ENCODE measurements at places on chromosomes 5 and 9.
A peak's percentile ranks its signal among the peaks of the same experiment; 100 is the strongest.

DNA sequence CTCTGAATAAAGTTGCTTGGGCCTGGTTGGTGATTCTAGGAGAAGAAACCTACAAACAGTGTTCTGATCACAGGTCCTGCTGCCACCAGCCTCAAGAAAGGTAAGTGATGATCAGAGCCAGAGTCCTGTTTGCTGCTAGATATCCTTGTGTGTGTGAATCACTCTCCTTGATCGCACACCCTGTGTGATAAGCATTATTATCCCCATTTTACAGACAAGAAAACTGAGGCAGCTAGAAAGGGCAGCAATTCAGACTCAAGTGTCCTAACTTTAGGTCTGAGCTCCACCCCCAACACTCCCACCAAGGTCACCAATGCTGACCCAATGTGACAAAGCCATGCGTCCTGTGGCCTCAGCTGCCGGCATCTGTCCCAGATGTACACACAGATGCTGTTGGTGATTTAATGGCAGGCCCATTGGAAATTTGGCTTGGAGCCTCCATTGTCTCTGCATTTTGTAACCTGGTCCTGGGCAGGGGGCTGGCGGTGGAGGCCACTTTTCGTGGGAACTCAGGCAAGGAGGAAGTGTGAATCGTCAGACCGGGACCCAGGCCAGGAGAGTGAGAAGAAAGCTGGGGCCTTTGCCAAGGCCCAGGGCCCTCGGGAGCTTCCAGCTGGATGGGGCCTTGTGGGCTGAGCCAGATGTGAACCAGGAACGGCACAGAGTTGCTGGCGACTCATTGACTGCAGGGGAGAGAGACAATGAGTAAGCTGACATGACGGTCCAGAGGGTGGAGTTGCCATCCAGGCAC is 29.8 kb upstream of the GGTA1 start:
- DNase-seq, result no peak

DNA sequence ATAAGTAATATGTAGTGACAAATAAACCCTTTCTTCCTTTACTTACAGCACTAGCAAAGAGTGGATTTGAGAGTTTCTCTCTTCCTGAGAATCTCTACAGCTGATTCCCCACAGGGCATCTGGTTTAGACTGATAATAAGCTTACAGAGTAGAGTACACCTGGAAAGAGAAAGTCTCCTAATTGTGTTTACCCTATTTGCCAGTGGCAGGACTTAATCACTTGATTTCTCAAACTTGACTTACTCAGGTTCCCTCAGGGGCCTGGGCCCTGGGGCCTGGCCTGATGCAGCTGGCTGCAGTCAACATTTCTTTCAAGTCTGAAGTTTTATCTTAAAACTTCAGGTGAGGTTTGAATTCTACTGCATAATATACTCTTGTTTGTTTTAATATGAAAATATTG is 38.0 kb upstream of the UBTD2 start:
- DNase-seq, result no peak

GRCh38 chr5:68891718-68892117 is 202.1 kb upstream of the SLC30A5 start:
- DNase-seq, result no peak

DNA sequence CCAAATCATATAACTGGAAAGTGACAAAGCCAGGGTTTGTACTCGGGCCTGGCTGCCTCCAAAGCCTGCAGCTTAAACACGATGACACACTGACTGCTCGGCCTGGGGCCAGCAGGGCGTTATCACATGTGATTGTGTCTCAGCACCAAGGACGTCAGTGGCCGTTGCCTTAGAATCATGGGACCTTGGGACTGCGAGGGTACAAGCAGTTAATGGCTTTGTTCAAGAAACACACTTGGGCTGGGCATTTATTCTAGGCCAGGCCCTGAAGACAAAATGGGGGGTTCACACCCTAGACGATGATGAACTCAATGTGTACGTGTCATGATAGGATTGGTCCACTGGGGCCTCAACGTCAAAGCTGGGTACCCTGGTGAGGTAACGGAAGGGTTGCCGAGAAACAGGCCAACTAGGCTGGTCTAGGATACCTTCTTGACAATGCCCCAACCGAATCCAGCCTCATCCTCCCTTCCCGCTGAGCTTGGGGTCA is 13.0 kb downstream of the SH3PXD2B start:
- no peak for DNase-seq

GRCh38 chr5:136076881-136077445 is 48.2 kb downstream of the TGFBI start:
- DNase-seq, result no peak

GRCh38 chr9:81669041-81669651 is 20.2 kb downstream of the TLE1 start:
- no peak for DNase-seq

DNA sequence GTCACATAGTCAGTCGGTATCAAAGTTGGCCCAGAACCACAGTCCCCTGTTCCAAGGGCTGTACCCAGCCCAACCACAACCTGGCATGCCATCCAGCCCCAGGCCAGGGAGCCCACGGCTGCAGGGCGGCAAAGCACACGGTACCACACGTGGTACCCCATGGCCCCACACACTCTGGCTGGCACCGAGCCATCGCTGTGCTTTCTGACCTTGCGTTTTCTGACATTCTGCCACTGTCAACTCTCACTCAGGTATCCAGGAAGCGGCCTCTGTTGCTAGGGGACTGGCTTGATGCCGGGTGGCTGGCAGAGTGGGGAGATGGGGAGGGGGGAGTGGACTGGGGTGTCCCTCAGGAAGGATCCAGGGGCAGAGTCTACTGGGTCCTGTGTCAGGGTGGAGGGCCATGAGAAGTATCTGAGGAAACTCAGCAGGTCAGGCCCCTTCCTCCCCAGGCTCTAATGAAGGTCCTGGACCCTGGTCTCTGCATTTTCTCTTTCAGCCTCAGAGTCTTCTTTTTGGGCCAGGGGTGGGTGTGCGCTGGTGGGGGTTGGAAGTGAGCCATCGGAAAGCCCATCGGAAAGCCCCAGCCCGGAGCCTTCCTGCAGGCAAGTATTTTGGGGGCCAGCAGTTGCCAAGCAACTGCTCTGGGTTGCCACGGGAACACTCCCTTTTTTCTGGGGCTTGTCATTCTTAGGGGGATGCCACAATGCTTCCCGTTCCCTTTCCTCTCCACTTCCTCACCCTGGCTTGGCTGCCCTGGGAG is 21.0 kb upstream of the RALGDS start:
- DNase-seq, result peak; percentile 51

DNA sequence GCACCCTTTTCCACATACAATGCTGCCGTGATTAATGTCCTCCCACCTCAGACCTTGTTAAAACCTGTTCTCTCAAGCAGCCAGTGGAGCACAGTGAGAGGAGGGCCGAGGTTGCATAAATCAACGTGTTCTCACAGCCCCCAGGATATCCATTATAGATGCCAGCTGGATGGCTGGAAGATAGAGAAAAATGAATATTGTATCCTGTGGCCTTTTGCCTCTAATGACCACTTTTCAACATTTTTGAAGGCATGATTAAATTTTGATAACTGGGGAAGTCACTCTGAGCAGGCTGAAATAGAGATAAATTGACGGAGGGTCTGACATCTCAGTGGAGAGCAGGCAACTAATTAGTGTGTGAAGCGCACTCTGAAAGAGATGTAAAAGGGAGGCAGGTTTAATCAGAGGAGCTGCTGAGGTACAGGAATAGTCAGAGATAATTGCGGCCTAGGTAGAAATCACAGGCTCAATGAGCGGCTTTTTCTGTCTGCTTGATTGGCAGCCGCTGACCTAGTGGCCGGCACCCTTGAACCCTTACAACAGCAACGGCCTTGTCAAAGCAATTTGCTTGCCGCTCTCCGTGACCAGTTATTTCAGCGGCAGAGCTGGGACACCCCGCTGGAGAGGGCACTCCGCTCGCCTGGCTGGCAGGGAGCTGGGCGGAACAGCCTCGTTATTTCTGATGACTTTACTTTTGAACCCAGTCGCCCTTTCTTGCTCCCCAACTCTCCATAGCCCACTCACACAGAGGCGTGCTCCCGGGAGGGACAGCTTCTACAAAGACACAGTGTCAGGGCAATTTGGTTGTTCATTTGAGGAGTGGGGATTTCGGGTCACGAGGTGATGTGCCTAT is 560.7 kb downstream of the PSAT1 start:
- DNase-seq, result no peak

DNA sequence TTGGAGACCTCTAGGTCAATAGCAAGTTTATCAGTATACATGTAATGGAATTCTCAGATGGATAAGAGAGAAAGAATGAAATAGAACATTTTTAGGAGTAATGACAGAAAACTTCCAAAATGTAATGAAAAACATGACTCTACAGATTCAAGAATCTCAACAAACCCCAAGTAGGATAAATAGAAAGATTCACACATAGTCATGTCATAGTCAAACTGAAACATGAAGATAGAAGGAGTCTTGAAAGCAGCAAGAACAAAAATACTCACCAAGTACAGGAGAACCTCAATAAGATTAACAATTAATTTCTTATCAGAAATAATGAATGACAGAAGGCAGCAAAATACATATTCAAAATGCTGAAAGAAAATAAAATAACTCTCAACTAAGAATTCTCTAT is 164.5 kb downstream of the SPATA31D1 start:
- no peak for DNase-seq

GRCh38 chr9:15295761-15296405 is 11.1 kb downstream of the TTC39B start:
- no peak for DNase-seq

DNA sequence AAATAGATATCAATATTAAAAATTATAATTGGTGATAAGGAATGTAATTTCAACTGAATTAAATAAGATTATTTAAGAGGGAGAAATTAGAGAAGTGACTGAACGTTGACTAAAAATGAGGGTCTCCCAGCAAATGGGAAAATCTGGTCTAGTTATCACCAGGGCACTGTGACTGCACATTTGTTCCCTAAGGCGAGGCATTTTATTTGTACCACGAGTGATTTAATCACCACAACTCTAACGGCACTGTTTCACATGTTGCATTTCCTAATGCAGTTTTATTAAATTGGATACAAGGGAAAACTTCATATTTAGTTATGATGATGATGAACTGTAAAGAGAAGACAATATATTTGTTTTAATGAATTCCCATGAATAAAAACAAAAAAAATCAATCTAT is 26.4 kb upstream of the FAM240B start:
- DNase-seq, result no peak

GRCh38 chr5:168585119-168585856 is 6.1 kb upstream of the PANK3 start:
- no peak for DNase-seq

- no peak for DNase-seq
Measured at GRCh38 chr5:122429545-122430318, 117.7 kb downstream of the SNCAIP start.

DNA sequence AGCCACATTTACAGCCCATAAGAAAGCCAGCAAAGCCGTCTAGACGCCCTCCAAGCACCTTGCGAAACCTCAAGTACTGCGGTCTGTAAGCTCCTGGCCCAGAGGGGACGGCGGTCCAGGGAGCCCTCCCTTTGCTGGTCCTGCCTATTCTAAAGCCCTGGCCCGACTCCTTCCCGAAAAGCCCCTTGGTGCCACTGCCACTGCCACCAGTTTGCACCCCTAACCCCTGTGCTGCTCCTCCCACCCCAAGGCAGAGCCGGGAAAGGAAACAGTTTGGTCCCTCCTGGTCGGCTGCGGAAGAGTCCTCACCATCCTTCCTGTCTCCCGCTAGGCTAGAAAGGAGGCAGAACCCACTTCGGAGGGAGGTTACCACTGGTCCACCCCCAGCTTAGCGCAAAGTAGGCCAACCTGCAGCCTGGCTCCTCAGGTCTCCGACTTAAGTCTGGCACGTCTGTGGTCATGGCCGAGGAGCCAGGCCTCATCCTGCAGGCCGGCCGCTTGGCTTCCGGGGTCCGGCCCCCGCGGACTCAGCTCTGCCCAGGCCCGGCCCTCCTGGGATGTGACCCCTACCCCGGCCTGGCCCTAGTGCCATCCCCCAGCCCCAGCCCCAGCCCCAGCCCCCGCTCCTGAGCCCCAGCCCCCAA is 916 bp downstream of the TOR1A start:
- DNase-seq, result no peak

DNA sequence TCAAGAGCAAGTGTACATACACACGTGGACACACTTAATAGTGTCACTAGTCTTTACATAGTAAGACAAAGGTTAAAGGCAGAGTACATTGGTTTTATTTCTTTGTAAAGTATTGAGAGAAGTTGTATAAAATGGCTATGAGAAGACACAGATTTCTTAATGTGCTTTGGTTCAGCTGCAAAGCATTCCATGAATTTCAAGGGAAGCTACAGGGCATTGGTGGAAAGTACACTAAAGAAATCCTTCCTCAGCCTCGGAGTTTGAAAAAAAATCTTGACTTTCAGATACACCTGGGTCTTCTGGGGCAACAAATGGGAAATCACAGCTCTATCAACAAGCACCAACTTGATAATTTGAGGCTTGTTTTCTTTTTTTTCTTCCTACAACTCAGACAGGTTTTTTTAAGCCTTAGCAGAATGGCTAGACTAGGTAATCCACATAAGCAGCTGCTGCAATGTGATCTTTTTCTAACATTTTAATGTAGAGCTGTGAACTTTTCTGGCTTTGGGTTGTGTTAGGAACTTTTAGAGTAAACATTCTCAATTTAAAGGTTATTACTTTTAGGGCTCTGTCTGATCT is 140.4 kb upstream of the FST start:
- no peak for DNase-seq

GRCh38 chr5:2112173-2113025 is 229.7 kb upstream of the IRX4 start:
- DNase-seq, result no peak

DNA sequence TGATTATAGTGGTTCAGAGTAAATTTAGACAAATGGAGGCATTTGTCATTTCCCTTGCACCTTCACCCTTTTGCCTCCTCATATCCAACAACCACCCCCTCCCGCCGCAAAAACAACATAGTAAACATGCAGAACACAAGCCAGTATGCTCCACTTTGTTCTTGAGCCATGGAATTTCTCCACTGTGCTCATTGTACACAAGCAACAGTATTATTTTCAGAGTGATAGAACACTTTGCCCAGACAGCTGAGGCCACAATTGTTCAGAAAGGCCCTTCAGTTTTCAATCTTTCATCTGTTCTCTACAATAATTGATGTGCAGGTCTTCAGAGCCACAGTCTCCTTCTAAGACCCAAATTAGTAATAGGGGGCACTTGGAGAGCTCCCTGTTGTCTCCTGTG is 272.8 kb upstream of the SLC30A5 start:
- no peak for DNase-seq

All from activated T-cell treated with anti-CD3 and anti-CD28 coated beads for 24 hours (primary cell).